ENCODE measurements at places on chromosomes 2 and 18. TPM values are rescaled to one million over a fixed set of nuclear protein-coding genes. Genes with fewer than 3 reads are reported as not detected.

Gene PLA2R1
- 7.0 TPM for total RNA-seq

Gene FBLN7
- total RNA-seq = 2.2 TPM

Gene CCDC121
- total RNA-seq = 2.6 TPM

Gene EGR4
- total RNA-seq = under 0.01 TPM

Gene NYAP2
- total RNA-seq = not detected

Gene CLHC1
- 6.9 TPM for total RNA-seq

Gene SGPP2
- not detected for total RNA-seq

Gene TGFA
- total RNA-seq = 7.8 TPM

Gene STAT4
- 0.40 TPM for total RNA-seq

Gene TFCP2L1
- not detected for total RNA-seq

Gene DAW1
- total RNA-seq = 0.20 TPM

Gene SERPINB10
- total RNA-seq = not detected

GRCh38 chr2:26652361-26653041 lies 11.3 kb upstream of the CIB4 start:
- no peak for DNase-seq

- DNase-seq = peak; percentile 38
Measured at GRCh38 chr2:121309801-121310200, 24.8 kb upstream of the TFCP2L1 start.

DNA sequence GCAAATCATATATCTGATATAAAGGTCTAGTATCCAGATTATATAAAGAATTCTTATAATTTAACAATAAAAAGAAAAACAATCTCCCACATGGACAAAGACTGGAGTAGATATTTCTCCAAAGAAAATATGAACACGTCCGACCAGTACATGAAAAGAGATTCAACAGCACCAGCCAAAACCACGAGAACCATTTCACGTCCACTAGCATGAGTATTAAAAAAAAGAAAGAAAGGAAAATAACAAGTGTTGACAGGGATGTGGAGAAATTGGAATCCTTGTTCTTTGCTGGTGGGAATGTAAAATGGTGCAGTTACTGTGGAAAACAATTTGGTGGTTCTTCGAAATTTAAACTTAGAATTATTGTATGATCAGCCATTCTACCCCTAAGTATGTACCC lies 432.7 kb upstream of the TRIB2 start:
- no peak for DNase-seq

- peak; percentile 70 for DNase-seq
Measured at GRCh38 chr18:51361130-51361860, 163.8 kb upstream of the MEX3C start.

- DNase-seq = no peak
Measured at GRCh38 chr2:38248255-38248654, 128.8 kb downstream of the ATL2 start.

GRCh38 chr2:10352972-10353371 lies 50.3 kb downstream of the HPCAL1 start:
- DNase-seq = no peak

- DNase-seq = no peak
Measured at GRCh38 chr2:174184915-174185314, 63.4 kb downstream of the OLA1 start.

GRCh38 chr2:241066893-241067341 lies 35.2 kb downstream of the MTERF4 start:
- DNase-seq = no peak

GRCh38 chr2:107132070-107132469 lies 246.1 kb upstream of the ST6GAL2 start:
- DNase-seq = no peak

DNA sequence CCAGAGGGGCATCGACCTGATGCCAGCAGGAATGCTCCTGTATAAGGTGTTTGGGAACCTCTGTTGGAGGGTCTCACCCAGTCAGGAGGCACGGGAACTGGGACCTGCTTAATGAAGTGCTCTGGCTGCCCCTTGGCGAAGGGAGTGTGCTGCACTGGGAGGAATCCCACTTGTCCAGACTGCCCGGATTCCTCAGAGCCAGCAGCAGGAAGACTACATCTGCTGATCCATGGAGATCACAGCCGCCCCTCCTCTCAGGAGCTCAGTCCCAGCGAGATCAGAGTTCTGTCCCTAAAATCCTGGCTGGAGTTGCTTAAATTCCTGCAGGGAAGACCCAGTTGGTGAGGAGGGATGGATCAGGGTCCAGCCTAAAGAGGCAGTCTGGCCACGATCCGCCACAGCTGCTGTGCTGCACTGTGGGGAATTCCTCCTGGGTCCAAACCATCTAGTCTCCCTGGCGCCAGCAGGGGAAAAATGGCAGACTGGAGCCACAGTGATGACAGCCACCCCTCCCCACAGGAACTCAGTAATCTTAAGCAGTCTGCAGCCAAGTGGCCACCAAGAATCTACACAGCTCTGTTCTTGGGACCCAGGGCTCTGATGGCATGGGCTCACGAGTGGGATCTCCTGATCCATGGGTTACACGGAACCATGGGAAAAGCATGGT lies 76.5 kb upstream of the NRP2 start:
- no peak for DNase-seq

DNA sequence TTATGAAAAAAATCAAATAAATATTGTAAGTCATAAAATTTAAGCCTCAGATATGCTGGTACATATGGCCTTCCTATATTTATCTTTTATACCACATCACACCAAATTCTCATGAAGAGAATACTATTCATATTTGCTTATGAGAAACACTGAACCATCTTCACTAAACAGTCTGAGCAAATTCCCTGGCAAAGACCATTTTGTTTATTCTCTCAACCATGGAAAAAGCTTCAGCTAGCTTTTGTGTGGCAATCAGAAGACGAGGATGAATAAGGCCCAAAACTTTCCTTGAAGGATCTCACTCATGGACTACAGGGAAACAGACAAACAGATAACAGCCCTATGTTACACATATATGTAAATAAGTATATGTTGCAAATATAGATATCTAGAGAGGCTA lies 252.1 kb downstream of the TMX3 start:
- DNase-seq = no peak

GRCh38 chr2:68721482-68722101 lies 13.0 kb upstream of the ARHGAP25 start:
- no peak for DNase-seq

DNA sequence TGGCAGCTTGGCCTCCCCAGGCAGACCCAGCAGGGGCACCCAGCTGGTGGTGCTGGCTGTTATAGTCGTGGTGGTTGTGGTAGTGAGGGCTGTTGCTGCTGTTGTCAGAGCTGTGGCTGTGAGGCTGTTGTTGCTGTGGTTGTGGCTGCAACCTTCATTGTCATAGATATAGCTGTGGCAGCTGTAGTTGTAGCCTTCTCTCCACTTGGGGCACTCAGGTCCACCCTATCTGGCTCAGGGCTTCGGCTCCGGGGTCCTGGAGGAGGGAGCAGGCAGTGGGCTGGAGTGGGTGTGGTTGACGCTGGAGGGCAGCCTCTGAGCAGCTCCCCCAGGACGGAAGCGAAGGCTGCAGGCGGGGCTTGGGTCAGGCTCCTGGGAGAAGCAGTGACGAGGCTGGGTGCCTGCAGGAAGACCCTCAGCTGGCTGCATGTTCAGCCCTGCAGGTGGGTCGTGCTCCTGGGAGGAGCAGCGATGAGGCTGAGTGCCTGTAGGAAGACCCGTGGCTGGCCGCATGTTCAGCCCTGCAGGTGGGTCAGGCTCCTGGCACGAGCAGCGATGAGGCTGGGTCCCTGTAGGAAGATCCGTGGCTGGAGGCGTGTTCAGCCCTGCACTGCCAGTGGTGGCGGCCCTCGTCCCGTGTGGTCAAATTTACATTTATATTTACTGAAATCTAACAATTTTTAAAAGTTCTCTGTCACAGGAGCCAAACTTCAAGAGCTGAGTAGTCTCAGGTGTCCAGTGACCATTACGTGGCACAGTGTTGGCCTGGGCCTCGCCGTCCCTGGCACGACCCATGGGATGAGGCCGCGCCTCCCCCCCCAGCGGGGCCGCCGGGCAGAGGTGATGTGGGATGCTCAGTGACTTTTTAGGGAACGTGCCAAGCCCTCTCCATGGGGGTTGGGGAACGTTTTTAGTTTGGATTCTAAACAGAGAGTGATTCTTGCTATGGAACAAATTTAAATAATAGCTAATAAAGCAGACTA lies 79.2 kb upstream of the PXDN start:
- DNase-seq = no peak

DNA sequence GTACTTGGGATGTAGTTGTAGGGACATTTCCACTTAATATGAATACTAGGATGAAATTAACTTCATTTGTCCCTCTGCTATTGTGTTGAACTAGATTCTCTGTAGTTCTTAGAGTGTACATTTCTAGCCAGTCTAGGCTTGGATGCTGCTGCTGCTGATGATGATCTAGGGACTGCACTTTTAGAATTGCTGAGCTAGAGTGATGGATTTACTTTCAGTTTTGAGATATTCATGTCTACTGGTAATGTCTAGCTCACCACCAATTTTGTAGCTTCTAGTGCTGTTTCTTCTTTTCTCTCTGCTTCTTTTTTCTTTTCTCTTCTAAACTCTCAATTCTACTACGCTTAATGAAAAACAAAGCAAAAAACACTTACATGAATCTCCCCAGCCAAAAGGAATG lies 49.4 kb downstream of the MRPS9 start:
- DNase-seq = no peak

- no peak for DNase-seq
Measured at GRCh38 chr2:179677077-179677688, 184.2 kb downstream of the ZNF385B start.

DNA sequence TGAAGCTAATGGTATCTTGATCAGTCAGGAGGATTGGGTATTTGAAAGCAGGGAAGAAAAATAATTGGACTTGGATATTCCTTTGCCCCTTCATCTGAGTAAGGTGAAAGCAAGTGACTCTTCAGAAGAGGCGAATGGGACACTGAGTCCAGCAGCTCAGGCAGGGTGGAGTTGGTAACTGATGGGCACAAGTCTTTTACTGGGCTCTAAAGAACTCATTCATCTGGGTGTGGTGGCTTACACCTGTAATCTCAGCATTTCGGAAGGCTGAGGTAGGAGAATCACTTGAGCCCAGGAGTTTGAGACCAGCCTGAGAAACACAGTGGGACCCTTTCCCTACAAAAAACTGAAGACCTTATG lies 11.2 kb downstream of the CFLAR start:
- no peak for DNase-seq

DNA sequence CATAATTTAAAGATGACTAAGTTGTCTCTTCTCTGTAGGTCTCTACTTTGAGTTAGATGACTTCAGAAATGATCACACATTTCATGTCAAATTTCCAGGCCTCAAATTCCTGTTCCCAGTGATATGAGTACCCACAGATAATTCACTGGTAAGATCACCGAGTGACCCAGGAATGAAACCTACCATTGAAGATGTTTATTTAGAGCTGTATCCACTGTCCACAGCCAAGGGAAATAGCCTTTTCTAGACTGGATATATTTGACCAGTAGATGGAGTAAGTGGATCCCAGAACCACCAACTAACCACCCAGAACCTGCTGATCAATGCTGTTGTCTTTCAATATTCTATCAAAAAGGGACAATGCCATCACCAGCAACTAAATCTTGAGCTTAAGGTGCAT lies 238.8 kb downstream of the SLC8A1 start:
- DNase-seq = no peak

GRCh38 chr18:61551586-61551985 lies 218.4 kb downstream of the CDH20 start:
- DNase-seq = peak; percentile 88

- DNase-seq = peak; percentile 18
Measured at GRCh38 chr2:204604061-204604460, 58.8 kb downstream of the PARD3B start.

DNA sequence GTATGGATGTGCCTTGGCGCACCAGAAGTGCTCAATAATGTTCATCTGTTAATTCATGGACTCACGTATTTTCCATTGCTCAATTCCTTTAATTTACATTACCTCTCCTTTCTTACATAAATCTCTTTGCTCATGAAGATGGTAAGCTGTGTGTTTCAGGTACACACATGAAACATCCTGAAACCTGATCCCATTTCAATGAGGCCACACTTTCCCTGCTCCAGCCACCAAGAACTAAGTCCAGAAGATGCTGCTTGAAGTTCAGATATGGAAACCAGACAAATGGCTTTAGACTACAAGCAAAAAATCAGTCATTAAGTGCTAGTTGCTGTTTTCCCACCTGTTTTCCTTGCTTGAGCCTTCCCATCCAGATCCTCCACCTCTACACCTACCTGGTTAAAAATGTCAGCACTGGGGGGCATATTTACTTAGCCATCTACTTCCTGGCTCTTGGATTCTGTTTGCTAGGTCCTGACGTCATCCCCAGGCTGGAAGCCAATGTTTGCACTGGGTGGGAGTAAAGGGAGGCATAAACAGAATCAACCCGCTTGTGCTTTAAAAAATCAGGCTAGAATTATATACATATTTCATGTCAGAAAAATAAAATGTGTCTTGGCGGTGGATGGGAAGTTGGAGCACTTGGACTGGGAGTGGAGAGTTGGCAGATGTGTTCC lies 309.7 kb downstream of the OSR1 start:
- DNase-seq = no peak

GRCh38 chr2:234595829-234596228 lies 98.9 kb upstream of the ARL4C start:
- DNase-seq = no peak

GRCh38 chr2:106334802-106335201 lies 133.4 kb downstream of the RGPD3 start:
- DNase-seq = no peak

GRCh38 chr2:202187570-202187969 lies 50.8 kb downstream of the SUMO1 start:
- no peak for DNase-seq

- no peak for DNase-seq
Measured at GRCh38 chr2:102455061-102455670, 17.9 kb upstream of the SLC9A4 start.

- DNase-seq = peak; percentile 62
Measured at GRCh38 chr2:172248785-172249187, 146.1 kb upstream of the DLX2 start.

DNA sequence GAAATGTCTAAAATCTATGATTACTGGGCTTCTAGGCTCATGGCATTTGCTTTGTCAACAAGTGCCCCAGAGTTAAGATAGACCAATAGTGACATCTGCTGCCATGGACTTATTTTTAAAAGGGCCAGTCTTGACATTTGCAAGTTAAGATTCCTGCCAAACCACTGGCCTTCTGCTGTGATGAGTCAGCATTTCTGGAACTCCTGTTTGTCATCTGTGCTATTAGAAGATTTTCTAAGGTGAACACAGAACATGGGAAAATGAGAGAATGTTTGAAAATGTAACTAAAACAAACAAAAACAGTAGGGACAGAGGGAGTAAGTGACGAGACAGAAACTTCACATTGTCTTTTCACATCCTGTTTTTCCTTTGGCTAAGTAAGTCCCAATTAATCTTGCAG lies 93.7 kb upstream of the WDR75 start:
- peak; percentile 52 for DNase-seq
